ENCODE measurements at places on chromosomes 2 and 18. TPM values are rescaled to one million over a fixed set of nuclear protein-coding genes. Genes with fewer than 3 reads are reported as not detected.

GRCh38 chr2:209682646-209683045, 89.0 kb upstream of the UNC80 start:
- H3K36me3 ChIP-seq = no peaks in the 10 kb centered on the region
- H3K27ac ChIP-seq = no peak overlapping the region
- DNase-seq = no peak
- no peak overlapping the region for H3K4me3 ChIP-seq
- no peaks in the 10 kb centered on the region for H3K4me1 ChIP-seq
- H3K27me3 ChIP-seq = no peaks in the 10 kb centered on the region

DNA sequence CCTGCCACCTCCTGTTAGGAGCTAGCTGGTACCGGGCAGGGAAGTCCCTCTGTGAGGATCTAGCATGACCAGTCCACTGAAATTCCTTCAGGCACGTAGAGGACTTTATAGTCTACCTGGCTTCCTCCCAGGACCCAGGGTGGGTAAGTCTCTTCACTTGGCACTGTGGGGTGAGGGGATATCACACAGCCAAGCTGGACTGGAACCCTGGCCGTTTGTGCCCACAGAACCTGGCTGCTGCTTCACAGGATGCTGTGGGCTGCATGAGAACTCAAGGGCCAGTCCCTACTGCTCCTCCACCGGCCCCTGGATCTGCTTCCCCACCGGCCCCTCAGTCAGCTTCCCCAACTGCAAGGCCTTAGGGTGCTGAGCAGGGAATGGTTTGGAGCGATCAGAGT, 35.8 kb downstream of the HS1BP3 start:
- H3K4me3 ChIP-seq = no peak overlapping the region
- no peaks in the 10 kb centered on the region for H3K4me1 ChIP-seq
- H3K27me3 ChIP-seq = no peaks in the 10 kb centered on the region
- no peak overlapping the region for H3K27ac ChIP-seq

GRCh38 chr2:143442193-143442592, 313.0 kb downstream of the ARHGAP15 start:
- H3K4me1 ChIP-seq = no peaks in the 10 kb centered on the region
- H3K27me3 ChIP-seq = no peaks in the 10 kb centered on the region
- peaks cover 15% of the 10 kb centered on the region for H3K36me3 ChIP-seq
- no peak overlapping the region for H3K27ac ChIP-seq
- no peak overlapping the region for H3K4me3 ChIP-seq

GRCh38 chr18:61679836-61680235, 213.0 kb downstream of the RNF152 start:
- H3K36me3 ChIP-seq = no peaks in the 10 kb centered on the region
- DNase-seq = no peak
- no peak overlapping the region for H3K4me3 ChIP-seq
- no peak overlapping the region for H3K27ac ChIP-seq

DNA sequence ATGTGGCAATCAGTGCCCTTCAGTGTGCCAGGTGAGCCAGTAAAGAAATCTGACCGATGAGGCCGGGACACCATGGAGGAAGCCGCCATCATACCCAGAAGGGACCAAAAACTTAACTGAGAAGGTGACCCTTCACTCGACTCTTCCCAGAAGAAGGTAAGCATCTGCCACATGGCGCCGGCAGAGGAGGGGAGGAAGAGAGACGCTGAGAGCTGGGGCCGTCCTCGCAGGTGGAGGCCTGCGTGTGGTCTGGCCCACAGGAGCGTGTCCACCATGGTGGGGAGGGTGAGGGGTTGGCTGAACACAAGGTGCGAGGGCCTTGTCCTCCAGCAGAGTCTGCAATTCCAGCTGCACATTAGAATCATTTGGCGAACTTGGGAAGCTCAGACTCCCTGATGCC, 513.1 kb upstream of the RAB6C start:
- no peaks in the 10 kb centered on the region for H3K36me3 ChIP-seq
- no peak overlapping the region for H3K4me3 ChIP-seq
- no peaks in the 10 kb centered on the region for H3K27me3 ChIP-seq
- no peaks in the 10 kb centered on the region for H3K4me1 ChIP-seq
- DNase-seq = no peak

DNA sequence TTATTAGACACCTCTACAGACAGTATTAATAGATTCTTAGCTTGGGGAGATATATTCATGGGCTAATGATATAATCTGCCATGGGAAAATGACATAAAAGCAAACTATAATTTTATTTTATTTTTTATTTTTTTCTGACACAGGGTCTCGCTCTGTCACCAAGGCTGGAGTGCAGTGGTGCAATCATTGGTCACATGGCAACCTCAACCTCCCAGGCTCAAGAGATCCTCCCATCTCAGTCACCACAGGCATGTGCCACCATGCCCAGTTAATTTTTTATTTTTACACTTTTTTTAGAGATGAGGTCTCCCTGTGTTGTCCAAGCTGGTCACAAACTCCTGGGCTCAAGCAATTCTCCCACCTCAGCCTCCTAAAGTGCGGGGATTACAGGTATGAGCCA, 39.3 kb downstream of the RTN4 start:
- peak overlapping the region; percentile 55 for H3K27ac ChIP-seq
- H3K4me1 ChIP-seq = peaks cover 37% of the 10 kb centered on the region

- H3K4me3 ChIP-seq = no peak overlapping the region
- no peak for DNase-seq
- peaks cover 40% of the 10 kb centered on the region for H3K36me3 ChIP-seq
Observed at GRCh38 chr2:178589335-178589734, 109.1 kb downstream of the PLEKHA3 start.

GRCh38 chr2:226683196-226683595, 116.4 kb downstream of the IRS1 start:
- H3K27me3 ChIP-seq = peaks cover 2% of the 10 kb centered on the region
- no peaks in the 10 kb centered on the region for H3K4me1 ChIP-seq
- DNase-seq = no peak
- H3K36me3 ChIP-seq = no peaks in the 10 kb centered on the region
- H3K27ac ChIP-seq = no peak overlapping the region

GRCh38 chr18:23498117-23498516, 5.2 kb upstream of the RMC1 start:
- no peak overlapping the region for H3K27ac ChIP-seq
- no peaks in the 10 kb centered on the region for H3K36me3 ChIP-seq
- H3K27me3 ChIP-seq = no peaks in the 10 kb centered on the region
- H3K4me1 ChIP-seq = peaks cover 19% of the 10 kb centered on the region

DNA sequence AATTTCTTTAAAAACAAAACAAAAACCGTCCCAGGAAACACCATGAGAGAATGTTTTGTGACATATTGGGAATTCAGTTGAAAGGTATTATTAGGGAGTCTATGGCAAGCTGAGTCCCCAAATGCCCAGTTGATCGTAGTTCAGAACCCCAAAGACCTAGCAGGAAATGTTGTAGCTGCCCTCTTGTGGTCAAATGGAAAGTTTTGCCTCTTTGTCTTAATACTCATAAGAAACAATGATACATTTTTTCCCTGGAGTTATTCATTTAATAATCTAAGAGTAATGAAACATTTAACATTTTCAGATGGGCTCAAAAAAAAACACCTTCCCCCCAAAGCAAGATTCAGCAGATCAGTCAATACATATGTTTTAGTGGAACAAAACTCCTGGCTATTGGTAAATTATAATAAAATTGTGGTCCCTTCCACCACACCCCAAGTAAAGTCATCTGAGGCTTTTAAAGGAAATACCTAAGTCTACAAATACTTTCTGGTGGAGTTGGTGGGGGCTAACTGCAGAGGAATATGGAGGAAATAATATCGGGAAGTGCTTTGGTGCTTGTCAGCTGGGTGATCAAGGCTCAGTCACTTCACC, 37.8 kb upstream of the EFEMP1 start:
- no peaks in the 10 kb centered on the region for H3K36me3 ChIP-seq
- H3K4me1 ChIP-seq = no peaks in the 10 kb centered on the region
- H3K27me3 ChIP-seq = no peaks in the 10 kb centered on the region
- DNase-seq = no peak
- H3K27ac ChIP-seq = no peak overlapping the region

DNA sequence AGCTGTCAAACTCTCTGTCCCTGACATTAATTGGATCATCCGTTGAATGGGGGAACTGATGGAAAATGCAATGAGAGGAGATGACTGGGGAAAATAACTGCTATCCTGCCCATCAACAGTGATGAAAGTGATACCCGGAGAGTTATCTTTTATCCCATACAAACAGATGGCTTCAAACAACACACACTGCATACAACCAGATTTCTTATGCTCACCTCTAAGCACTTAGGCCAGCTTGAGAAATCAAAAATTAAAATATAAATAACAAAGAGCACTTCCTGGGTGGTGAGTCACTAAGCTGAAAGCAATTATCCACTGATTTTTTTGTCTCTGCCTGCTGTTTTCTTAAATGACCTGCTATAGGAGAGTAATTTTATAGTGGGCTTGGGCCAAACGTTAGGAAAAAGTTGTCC, 237.6 kb upstream of the RGPD4 start:
- DNase-seq = no peak
- no peaks in the 10 kb centered on the region for H3K36me3 ChIP-seq
- no peaks in the 10 kb centered on the region for H3K4me1 ChIP-seq
- no peak overlapping the region for H3K27ac ChIP-seq
- H3K27me3 ChIP-seq = no peaks in the 10 kb centered on the region

GRCh38 chr2:238696331-238696730, 151.6 kb upstream of the TWIST2 start:
- H3K4me1 ChIP-seq = no peaks in the 10 kb centered on the region
- DNase-seq = no peak
- H3K27ac ChIP-seq = no peak overlapping the region
- no peaks in the 10 kb centered on the region for H3K27me3 ChIP-seq
- H3K4me3 ChIP-seq = no peak overlapping the region

DNA sequence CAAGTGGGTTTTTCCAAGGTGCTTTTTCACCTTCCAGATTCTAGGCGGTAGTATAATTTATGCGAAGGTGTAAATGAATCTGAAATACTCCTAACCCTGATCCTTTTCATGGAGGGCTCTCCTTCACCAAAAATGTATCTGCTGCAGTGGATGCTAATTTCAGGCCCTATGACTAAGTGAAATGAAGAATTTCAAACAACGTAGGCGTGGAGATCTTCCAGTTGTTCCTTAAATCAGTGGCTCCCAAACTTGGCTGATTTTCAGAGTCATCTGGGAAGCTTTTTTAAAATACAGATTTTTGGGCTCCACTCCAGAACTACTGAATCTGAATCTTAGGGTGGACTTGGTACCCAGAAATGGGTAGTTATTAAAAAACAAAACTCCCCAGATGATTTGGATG, 5.5 kb downstream of the GCKR start:
- no peak for DNase-seq
- H3K36me3 ChIP-seq = no peaks in the 10 kb centered on the region
- H3K27me3 ChIP-seq = peaks cover 18% of the 10 kb centered on the region

GRCh38 chr2:47304654-47305053, 98.3 kb upstream of the MSH2 start:
- H3K4me3 ChIP-seq = no peak overlapping the region
- H3K27me3 ChIP-seq = peaks cover 2% of the 10 kb centered on the region
- no peaks in the 10 kb centered on the region for H3K36me3 ChIP-seq
- peaks cover 5% of the 10 kb centered on the region for H3K4me1 ChIP-seq
- no peak overlapping the region for H3K27ac ChIP-seq
- DNase-seq = no peak

Gene BOLL
- not detected for total RNA-seq

Gene SLC5A7
- total RNA-seq = not detected

Gene GPR45
- not detected for total RNA-seq

Gene SERPINB5
- total RNA-seq = not detected

Gene ASPRV1
- total RNA-seq = 1.8 TPM

Data from T-cell (primary cell).